ENCODE measurements at places on chromosomes 1 and 21.

- DNase-seq = no peak
These were observed 19.7 kb upstream of the RGS7 start for GRCh38 chr1:241376701-241377100.

GRCh38 chr21:26710155-26710554 is 135.1 kb downstream of the ADAMTS1 start:
- no peak for DNase-seq

GRCh38 chr1:16092097-16092922 is 18.9 kb upstream of the FAM131C start:
- DNase-seq = no peak

- DNase-seq = no peak
These were observed 4.7 kb downstream of the HES2 start for GRCh38 chr1:6414881-6415626.

DNA sequence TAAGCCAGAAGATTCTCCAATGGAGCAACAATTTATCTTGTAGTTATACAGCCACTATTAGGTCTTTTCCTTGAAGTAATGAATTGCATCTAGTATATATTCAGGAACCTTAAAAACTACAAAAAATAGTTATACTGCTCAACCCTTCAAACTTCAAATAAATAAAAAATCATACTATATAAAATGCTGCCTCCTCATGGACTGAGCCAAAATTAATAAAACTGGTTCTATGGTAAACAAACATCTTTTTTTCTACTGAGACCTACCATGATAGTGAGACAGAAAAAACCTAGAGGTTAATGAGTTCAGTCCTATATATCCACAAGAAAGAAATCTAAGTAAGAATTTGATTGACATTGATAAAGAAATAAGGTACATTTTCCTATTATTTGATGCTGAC is 67.7 kb downstream of the GPATCH2 start:
- DNase-seq = no peak

- DNase-seq = no peak
These were observed 143.2 kb downstream of the MIS18A start for GRCh38 chr21:32135401-32136363.

Data from activated CD4-positive, alpha-beta T cell treated with anti-CD3 and anti-CD28 coated beads for 24 hours (primary cell).